ENCODE measurements at places on chromosomes 7 and 10.

- DNase-seq = no peak
These were observed 122.0 kb downstream of the SKIDA1 start for GRCh38 chr10:21403256-21404015.

- DNase-seq = peak; percentile 3
These were observed 22.7 kb downstream of the DYNC1I1 start for GRCh38 chr7:95794917-95795515.

DNA sequence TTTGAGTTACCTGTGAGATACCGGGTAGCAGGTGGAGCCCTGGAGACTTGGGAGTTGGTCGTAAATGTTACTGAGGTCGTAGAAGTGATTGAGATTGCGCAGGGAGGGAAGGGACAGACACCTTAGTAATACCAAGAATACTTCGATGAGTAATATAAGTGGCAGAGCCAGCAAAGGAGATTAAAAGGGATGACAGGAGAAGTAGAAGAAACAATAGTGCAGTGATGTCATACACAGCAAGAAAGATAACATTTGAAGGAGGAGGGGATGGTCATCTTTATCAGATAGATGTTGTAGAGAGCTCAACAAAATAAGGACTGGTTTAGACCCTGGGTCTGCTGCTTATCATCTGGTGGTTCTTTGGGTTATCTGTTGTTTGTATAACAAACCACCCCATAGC is 5.0 kb downstream of the BCCIP start:
- no peak for DNase-seq

GRCh38 chr7:151367284-151367683 is 25.7 kb downstream of the NUB1 start:
- DNase-seq = no peak

DNA sequence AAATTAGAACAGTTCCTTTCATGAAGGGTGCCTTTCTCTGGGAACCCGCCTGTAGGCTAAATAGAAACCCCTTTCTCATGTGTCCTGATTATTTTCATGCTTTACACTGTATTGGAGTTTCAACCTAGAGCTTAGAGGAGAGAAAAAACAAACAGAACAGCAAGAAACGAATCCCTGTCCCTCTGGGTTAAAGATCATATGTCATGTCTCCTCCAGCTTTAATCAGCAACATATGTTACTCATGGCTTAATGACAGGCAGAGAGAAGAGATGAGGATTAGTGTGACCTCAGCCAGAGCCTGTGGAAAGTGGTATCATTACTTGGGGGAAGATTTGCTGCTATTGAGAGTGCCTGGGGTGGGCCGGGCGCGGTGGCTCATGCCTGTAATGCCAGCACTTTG is 32.1 kb downstream of the CRCP start:
- DNase-seq = no peak

GRCh38 chr10:5582736-5583135 is 58.0 kb downstream of the CALML3 start:
- DNase-seq = no peak

- DNase-seq = no peak
These were observed 115.6 kb downstream of the TWIST1 start for GRCh38 chr7:19001854-19002253.

- no peak for DNase-seq
These were observed 649.2 kb downstream of the SDK1 start for GRCh38 chr7:3950249-3950648.

DNA sequence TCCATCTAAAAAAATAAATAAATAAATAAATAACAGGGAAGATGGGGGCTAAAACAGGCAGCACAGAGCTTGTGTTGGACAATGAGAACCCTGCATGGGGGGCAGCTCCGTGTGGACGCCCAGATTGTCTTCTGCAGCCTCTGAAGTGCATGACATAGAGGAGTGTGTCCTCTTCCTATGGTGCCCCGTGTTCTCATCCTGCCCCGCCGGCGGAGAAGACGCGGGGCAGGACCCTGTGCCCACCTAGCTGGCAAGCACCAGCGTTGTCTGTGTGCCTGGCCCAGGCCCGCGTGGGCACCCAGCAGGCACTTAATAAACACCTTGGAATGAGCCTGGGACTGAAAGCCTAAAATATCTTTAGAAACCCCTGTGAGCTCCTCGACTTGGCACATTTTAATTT is 88.7 kb upstream of the DNAAF5 start:
- DNase-seq = no peak

GRCh38 chr7:141220263-141220880 is 146.5 kb downstream of the TMEM178B start:
- peak; percentile 20 for DNase-seq

- DNase-seq = no peak
These were observed 379.0 kb upstream of the FZD8 start for GRCh38 chr10:36021096-36021495.

DNA sequence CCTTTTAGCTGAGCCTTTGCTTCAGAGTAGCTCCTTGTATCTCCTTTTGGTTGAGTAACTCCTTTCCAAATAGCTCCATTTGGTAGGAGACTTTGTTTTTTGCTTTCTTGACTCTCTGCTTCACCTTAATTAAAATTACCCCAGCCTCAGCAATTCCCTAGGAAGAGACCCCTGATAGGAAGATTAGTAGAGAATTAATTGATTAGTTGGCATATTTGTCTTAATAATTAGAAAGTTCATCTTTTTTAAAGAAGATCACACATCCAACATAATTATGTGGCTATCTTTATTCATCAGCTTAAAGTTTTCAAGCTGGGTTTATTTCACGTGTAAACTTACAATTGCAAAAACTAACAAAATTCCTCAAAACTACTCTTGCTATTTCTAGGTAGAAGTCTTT is 119.1 kb downstream of the LRRN3 start:
- DNase-seq = no peak

DNA sequence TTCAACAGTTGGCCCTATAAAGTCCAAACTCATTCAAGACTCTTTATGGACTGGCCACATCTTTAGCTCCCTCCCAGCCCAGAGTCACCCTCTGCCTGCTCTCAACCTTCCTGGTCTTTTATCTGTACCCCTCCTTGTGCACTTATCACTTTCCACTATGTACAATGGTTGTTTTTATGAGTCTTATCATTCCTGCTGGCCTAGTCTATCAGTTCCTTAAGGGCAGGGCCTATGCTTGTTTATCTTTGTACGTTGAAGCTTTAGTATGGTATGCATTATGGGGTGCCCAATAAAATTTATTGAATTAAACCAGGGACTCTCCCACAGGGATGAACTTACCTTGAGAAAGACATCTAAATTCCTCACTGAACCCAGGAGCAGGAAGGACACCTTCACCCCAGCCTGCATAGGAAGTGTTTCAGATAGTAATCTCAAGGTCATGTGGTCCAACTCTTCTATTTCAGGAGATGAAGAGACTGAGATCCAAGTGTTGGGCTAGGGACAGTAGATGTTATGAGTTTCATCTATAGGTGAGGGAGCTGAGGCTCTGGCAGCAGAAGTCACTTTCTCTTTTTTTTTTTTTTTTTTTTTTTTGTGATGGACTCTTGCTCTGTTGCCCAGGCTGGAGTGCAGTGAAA is 13.3 kb upstream of the PDCD4 start:
- DNase-seq = no peak

- DNase-seq = no peak
These were observed 65.1 kb downstream of the MINDY3 start for GRCh38 chr10:15795036-15795792.

GRCh38 chr10:111128331-111129180 is 51.7 kb downstream of the ADRA2A start:
- DNase-seq = peak; percentile 22

GRCh38 chr10:6200734-6201515 is 1.8 kb upstream of the PFKFB3 start:
- DNase-seq = no peak

- peak; percentile 30 for DNase-seq
These were observed 59.4 kb upstream of the ASAH2 start for GRCh38 chr10:50310560-50311174.

GRCh38 chr10:90857635-90858460 is at the start of gene HTR7:
TSS of gene HTR7 (minus strand) at chr10:90858039. CDS start at chr10:90857671, 368 bp downstream.
- DNase-seq = peak; percentile 42

GRCh38 chr10:78931321-78932053 is 137.3 kb upstream of the ZMIZ1 start:
- DNase-seq = no peak

GRCh38 chr10:70952401-70952800 is 64.0 kb upstream of the PCBD1 start:
- DNase-seq = no peak

DNA sequence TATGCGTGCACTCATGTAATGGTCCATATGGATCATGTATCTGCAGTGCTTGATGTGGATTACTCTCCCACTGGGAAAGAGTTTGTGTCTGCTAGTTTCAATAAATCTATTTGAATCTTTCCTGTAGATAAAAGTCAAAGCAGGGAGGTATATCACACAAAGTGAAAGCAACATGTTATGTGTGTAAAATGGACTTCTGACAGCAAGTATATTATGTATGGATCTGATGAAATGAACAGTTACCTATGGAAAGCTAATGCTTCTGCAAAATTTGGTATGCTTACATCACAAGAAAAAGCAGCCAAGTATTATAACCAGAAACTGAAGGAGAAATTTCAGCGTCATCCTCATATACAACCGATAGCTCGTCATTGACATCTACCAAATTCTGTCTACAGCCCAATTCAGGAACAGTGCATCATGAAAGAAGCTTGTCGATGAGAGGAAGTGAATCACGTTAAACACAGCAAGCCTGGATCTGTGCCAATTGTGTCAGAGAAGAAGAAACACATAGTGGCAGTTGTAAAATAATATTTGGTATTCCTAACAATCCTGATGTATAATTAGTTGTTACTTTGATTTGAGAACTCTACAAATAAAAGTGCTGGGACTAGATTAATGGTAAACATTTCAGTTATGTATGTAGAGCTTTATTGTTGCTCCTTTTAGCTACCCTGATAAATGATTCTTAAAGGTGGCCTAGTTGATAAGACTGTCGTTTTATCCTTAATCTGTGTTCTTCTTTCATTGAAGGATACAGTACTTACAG is 14.2 kb upstream of the SYPL1 start:
- DNase-seq = peak; percentile 59

DNA sequence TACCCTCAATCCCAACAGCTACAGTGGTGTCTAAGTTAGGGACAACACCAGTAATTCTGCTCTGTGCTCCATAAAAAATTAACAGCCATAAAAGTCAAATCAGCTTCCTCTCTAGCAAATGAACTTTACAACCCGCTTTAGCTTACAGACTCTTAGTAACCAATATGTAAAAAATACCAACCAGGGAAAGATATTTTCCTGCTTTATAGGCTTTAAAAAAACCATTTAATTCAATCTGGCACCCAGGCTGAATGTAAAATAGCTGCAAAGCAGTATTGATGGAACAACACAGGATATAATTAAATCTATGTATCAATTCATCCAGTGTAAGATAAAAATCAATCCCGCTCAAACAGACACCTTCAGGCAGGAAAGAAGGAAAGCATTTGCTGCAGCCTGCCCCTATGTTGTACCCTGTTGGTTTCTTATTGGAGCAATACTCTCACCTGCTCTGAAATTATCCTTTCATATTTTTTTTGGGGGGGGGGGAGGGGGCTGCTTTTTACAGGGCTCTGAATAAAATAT is 98.6 kb downstream of the NXPH1 start:
- no peak for DNase-seq

DNA sequence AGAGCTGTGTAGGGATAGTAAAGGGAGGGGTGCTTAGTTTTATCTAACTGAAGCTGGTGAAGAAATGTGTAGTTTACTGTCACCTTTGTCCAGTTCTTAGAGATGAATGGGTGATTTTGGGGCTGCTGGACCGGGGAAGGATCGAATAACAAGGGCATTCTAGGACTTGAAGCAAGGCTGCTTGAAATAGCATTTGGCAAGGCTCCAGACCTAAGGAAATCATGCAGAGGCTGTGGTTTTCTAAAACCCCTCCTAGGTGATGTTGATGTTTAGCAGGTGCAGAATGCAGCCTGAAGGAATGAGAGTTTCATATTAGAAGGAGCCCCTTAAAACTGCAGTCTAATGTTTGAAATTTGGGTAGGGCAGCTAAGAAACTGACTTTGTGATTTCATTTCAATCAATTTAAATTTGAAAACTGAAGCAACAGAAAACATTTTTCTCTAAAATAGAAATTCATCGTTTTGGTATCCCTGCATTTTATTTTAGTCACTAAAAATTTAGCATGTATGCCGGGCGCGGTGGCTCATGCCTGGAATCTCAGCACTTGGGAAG is 68.5 kb downstream of the TET1 start:
- no peak for DNase-seq

GRCh38 chr7:102875700-102876295 is 37.0 kb upstream of the LRRC17 start:
- DNase-seq = peak; percentile 97

DNA sequence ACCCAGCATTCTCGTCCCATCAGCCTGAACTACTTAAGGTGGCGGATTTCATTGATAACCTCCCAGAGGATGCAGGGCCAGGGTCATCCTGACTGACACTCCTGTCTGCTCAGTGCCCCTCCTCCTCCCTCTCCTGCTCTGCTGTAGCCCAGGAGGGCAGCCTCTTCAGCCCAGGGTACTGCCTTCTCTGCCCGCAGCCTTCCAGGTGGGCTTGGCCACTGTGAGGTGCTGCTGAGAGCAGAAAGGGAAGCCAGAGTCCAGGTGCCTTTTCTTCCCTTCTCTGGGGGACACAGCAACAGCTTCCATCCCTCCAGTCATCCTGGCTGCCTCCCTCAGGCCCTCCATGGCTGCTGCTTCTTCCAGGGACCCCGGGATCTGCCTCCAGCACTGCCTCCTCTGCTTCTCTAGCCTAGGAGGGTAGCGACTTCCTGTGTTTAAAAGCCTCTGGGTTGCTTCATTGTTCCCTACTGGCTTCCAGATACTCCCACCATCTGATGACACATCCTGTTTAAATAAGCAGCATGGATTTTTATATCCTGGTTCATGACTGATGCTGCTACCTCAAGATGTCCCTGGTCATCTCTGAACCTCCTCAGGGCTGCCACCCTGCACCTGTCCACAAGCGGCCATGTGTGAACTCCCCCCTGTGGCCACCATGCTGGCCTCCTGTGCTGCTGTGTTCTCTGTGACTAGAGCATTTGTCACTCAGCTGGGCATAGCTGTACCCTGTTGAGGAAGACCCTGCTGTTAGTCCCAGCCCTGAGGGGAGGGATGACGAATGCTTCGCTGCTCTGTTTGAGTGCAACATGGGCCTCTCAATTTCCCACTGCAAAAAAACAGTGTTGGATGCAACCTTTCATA is 55.8 kb downstream of the AKR1C4 start:
- no peak for DNase-seq

DNA sequence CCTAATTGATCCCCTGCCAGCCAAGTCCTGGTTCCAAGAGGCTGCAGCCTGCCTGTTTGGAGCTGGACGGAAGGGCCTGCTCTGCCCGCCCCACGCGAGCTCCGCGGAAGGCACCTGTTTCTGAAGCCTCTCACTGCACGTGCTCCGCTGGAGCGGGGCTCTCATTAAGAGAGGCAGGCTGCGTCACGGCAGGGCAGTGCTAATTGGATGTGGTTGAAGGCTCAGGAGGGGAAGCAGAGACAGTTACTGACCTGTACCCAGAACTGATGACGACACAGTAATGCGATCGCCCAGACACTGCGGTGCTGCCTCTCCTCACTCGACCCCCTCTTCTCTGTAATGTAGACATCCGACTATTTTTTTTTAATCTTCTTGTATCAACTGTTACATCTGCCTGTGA is 411.1 kb upstream of the MGMT start:
- DNase-seq = no peak
